Inflammatory macrophage (primary cell): ENCODE measurements at places on chromosomes 3 and 15.

DNA sequence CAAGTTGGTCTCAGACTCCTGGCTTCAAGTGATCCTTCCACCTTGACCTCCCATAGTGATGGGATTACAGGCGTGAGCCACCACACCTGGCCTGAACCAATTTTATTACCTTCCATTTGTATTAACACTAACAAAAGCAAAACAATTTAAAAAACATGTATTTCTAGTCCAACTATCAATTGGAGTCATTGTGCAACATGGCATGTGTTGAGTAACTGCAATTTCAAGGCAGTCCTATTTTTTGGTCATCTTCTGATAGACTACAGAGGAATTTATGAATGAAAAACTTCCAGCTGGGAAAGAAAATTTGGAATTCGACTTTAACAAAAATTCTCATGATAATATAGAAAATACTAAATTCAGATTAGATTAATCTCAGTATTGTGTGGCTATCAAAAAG is 16.8 kb downstream of the SPTSSB start:
- DNase-seq, result no peak

GRCh38 chr15:67607959-67608637 is 65.6 kb downstream of the MAP2K5 start:
- no peak for DNase-seq

GRCh38 chr3:146308222-146308621 is 57.3 kb upstream of the PLSCR4 start:
- no peak for DNase-seq

DNA sequence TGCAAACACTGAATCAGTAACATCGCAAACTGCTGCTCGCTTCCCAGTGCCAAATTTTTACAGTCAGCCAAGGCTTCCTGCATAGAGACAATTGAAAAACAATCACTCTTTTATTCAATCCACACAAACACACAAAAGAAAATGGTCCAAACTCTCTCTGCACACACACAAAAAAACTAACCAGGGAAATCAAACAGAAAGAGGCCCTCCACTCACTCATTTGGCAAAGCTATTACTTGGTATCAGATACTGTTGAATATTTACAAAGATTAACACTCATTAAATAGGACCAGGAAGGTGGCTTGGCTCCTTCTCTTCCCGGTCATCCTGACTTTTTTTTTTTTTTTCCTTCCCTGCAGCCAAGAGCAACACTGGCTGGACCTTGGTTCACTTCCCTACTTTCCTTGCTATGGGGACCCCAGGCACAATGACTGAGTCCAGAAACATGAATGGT is 62.4 kb upstream of the SPATA12 start:
- no peak for DNase-seq

DNA sequence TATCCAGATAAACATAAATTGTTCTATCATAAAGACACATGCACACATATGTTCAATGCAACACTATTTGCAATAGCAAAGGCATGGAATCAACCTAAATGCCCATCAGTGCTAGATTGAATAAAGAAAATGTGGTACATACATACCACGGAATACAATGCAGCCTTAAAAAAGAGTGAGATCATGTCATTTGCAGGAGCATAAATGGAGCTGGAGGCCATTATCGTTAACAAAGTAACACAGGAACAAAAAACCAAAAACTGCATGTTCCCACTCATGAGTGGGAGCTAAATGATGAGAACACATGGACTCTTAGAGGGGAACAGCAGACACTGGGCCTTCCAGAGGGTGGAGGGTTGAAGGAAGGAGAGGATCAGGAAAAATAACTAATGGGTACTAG is 79.2 kb downstream of the SH3GL3 start:
- no peak for DNase-seq

DNA sequence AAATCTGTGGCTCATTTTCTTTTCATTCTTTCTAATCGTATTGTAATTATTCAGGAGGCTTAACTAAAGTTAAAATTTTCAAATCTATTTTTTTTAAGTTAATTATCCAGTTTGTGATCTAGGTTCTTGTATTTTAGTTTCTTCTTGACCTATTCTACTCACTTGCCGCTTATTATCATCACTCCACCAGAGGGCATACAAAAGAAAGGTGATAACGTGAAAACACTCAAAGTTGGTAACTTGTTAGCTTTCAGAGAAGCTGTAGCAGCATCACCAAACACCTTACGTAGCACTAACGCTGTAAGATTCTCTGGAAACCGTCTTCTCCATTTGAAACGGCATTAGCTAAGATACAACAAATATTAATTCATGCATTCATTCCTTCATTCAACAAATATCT is 4.8 kb downstream of the GNB4 start:
- DNase-seq, result no peak

- no peak for DNase-seq
These were observed 52.4 kb downstream of the SLC9A9 start for GRCh38 chr3:143795874-143796273.

GRCh38 chr15:67066041-67066958 is 898 bp downstream of the SMAD3 start:
- DNase-seq, result no peak

- DNase-seq, result no peak
These were observed 10.0 kb upstream of the CAV3 start for GRCh38 chr3:8723612-8724011.

DNA sequence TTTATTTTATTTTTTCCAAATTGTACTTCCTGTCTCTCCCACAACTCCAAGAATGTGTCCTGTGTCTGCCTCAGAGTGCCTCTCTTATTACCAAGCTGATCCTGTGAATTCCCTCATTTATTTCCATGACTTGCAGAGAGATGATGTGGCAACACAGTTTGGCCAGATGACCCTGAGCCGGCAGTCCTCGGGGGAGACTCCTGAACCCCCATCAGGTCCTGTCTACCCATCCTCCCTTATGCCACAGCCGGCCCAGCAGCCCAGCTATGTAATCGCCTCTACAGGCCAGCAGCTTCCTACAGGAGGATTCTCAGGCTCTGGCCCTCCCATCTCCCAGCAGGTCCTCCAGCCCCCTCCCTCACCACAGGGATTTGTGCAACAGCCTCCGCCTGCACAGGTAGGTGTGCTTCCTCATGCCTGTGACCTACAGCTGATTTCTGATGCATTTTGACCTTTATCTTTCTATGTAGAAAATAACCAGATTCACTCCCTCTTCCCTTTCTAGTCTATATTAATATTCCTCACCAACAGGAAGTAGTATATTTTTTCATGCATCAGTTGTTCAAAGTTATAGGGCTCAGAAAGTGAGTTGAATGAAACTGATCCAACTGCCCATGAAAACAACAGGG is 100.0 kb downstream of the ARPP21 start:
- no peak for DNase-seq
